ENCODE measurements at places on chromosomes 5 and 9.

- DNase-seq = no peak
Measured at GRCh38 chr9:86181379-86182315, 77.8 kb downstream of the C9orf153 start.

- no peak for DNase-seq
Measured at GRCh38 chr5:172399336-172399735, 55.0 kb downstream of the SH3PXD2B start.

- no peak for DNase-seq
Measured at GRCh38 chr5:15526413-15526812, 26.4 kb downstream of the FBXL7 start.

GRCh38 chr5:74146796-74147195 lies 493.7 kb downstream of the ENC1 start:
- no peak for DNase-seq

GRCh38 chr5:34563931-34564709 lies 92.0 kb upstream of the RAI14 start:
- no peak for DNase-seq

DNA sequence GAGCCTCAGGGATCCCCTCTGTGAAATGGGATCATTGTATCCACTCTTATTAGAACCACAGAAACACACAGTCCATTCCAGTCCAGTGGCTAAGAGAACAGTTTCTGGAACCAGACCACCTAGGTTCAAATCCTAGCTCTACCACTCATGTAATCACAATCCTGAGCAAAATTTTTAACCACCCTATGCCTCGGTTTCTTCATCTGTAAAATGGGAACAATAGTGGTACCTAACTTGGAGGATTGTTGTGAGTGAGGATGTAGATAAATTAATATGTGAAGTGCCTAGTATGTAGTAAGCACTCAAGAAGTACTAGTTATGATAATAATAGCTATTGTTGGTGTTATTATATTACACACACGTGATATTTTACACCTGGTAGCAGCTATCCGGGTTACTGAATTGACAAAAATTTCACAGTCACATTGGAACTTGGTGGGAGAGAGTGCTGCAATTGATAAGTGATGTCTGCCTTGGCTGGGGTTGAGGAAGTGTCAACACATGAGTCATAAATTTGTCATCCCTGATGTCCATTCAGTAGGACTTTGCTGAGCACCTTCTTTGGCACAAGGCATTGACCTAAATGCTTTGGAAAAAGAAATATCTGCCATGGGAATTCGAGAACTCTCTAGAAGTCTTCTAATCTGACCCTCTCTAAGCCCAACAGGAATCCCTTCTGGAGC lies 68.4 kb downstream of the COL27A1 start:
- peak; percentile 61 for DNase-seq

DNA sequence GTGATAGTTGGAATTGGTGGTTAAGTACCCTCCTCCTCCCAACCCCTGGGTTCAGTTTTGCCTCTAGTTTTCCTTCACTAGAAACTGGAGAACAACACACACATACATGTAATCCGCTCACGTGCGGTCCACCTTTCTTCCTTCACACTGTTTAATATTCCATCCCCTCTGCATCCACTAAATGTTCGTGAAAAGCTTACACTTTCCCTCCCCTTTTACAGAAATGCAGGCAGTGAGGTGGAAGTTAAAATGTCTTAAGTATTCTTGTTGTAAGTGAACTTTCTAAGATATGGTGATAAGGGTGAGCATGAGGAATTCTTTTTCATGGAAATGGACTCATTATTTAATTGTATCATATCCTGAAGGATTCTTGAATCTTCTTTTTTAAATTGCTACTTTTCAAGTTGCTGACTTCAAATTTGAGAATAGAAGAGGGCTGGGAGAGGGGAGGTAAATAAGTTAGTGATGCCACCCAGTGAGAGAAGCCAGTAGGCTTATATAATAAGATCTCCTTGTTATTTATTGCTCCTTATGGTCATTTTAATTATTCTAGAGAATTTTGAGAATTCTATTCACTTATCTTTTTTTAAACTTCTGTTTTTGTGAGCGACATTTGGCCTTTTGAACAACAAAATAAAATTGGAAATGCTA lies 90.2 kb downstream of the TLE4 start:
- DNase-seq = no peak

DNA sequence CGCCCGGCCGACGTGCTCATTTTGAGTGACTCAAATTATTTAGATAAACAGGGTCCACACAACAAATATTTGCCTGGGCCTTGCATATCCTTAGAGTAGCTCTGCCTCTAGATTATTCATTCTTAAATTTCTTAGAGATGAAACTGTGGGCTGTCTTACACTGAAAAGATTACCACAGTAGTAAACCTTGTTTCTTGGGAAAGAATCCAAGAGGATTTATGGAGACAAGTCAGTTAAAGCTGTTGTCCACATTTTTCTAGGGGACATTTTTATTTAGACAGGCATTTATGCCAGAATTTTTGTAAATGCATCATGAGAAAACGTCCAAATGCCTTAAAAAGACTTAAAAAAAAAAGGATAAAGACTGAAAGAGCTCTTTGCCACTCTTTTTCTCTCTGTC lies 32.6 kb upstream of the RANBP3L start:
- DNase-seq = no peak

DNA sequence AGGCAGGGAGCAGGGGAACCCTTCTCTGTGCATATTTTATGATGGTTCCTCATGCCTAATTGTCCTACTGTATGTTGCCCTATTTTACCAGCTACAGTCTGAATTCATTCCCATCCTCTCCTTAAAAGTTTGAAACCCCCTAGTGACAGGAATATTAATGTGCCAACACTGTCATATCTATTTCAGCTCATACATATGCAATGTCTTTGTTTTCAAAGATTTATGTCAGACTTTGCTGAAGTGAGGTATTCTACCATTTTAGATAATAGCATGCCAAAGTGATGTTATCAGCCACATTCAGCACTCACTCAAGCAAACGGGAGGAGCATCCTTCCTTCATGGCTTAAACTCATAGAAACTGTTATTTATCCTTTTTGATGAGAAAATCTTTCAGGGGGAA lies 696.5 kb downstream of the NR2F1-AS1 start:
- no peak for DNase-seq

DNA sequence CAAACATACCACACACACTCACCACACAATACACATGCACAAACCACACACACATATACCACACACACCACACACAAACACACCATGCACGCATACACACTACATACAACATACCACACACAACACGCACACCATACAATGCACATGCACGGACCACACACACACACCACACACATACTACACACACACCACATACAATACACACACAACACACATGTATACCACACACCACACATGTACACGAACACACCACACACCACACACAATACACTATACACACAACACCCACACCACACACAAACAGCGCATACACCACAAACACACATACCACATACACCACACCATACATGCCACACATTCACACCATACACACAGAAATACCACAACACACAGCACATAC lies 480.3 kb downstream of the DIRAS2 start:
- DNase-seq = no peak

- DNase-seq = no peak
Measured at GRCh38 chr5:170551076-170551475, 47.3 kb downstream of the KCNIP1 start.

- DNase-seq = no peak
Measured at GRCh38 chr5:117833691-117834090, 1154.7 kb downstream of the DTWD2 start.

DNA sequence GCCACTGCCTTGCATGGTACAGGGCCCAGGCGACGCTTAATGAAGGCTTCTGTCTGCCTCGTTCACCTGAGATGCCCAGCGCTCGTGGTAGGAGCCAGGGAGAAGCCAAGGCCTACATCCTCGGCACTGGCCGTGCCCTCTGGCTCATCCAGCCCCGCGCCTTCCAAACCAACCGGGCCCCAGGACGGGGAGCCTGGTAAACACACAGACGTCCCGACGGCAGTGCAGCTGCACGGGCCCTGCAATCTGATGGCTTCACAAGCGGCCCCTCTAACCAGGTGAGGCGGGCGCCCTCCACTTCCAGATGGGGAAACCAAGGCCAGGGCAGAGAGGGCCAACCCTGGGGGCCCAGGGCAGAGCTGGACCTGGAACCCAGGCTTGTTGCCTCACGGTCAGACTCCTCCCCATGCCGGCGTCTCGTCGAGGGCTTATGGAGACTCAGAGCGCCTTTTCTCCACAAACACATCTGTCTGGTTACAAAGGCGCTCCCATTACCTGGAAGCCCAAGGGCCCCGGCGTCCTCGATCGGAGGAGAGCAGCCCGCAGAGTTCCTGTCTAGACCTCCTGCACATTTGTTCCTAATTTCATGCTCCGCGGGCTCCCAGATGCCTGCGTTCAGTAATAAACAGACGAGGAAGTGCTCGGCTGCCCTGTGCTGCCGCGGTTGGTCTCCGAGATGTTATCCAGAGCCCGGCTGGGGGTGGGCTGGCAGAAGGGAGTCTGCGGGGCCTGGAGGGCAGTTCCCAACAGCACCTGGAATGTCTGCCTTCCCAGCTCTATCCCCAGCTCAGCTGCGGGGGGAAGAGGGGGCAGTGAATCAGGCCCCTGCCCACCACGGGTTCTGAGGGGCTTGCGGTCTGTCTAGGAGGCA lies 23.5 kb downstream of the FAM163B start:
- no peak for DNase-seq

GRCh38 chr9:72315089-72315509 lies 49.9 kb downstream of the ZFAND5 start:
- peak; percentile 78 for DNase-seq

GRCh38 chr5:61330341-61330844 lies 1.7 kb upstream of the ZSWIM6 start:
- peak; percentile 69 for DNase-seq

GRCh38 chr5:170971-171800 lies 20.1 kb upstream of the LRRC14B start:
- no peak for DNase-seq

GRCh38 chr9:30172206-30172605 lies 2212.2 kb upstream of the ACO1 start:
- DNase-seq = no peak

- peak; percentile 11 for DNase-seq
Measured at GRCh38 chr5:148125641-148126040, 42.7 kb upstream of the SPINK14 start.

GRCh38 chr5:167920589-167920988 lies 370.9 kb upstream of the WWC1 start:
- no peak for DNase-seq

DNA sequence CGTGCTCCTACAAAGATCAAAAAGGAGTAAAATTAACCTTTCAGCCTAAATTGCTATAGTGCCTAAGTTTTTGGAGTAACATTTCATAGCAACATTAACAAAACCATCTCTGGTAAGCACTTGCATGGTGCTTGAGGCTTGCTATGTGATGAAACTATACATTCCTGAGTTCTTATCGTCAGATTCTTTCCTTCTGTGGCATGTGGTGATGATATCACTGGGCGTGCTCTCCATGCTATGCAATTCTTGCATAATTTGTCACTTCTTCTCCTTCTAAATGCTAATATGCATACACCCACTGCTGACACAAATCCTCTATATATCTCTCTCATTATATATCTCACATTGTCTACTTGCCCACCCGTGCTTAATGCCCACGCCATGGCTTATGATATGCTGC lies 2019.9 kb downstream of the MAT2B start:
- no peak for DNase-seq

- DNase-seq = no peak
Measured at GRCh38 chr9:98256756-98257155, 1.3 kb upstream of the TBC1D2 start.

- DNase-seq = no peak
Measured at GRCh38 chr5:112257976-112258375, 161.1 kb downstream of the EPB41L4A start.

DNA sequence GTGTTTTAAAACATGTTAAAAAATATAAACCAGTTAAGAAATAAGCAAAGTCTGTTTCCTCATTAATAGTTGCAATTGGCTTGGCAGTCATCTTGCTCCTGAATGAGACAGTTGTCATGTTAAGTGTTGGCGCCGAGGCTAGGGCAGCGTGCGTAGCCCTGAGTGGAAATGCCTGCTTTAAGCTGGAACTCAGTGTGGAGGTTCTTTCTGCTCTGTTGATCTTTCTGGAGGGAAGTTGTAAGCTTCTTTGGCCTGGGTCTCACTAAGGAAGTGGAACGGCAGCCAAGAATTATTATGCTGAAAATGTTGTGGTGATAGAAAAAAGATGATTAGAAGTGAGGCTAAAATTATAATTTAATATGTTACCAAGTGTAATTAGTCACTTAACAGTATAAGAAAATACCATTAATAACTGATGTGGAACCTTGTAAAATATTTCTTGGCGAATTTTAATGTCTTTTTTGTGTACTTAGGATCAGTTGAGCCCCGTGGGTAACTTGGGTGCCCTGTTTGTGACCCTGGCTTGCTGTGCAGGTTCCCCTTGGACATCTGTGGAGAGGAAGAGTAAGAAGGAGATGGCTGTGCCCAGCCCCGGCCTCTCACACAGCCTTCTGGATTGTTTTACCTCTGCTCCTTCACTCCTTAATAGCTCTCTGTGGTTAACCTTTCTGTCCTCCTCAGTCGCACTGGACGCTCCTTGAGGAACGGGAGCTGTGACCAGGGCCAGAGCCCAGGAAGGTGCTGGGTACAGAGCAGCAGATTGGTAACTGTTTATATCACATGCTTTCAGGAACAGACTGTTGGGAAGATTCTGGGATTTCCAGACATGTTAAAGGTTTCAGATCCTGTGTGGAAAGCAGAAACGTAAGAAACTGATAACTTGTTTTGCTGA lies 31.0 kb downstream of the PCBD2 start:
- no peak for DNase-seq

DNA sequence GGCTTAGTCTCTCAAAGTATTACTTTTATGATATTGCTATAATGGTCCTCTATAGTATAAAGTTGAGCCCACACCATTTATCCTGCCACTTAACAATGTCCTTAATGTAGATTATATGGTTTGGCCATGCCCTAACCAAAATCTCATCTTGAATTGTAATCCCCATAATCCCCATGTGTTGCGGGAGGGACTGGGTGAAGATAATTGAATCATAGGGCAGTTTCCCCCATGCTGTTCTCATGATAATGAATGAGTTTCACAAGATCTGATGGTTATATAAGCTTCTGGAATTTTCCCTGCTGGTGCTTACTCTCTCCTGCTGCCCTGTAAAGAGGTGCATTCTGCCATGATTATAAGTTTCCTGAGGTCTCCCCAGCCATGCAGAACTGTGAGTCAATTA lies 498.8 kb downstream of the RAB3C start:
- DNase-seq = no peak

- peak; percentile 16 for DNase-seq
Measured at GRCh38 chr9:16278326-16278999, 592.0 kb downstream of the BNC2 start.

DNA sequence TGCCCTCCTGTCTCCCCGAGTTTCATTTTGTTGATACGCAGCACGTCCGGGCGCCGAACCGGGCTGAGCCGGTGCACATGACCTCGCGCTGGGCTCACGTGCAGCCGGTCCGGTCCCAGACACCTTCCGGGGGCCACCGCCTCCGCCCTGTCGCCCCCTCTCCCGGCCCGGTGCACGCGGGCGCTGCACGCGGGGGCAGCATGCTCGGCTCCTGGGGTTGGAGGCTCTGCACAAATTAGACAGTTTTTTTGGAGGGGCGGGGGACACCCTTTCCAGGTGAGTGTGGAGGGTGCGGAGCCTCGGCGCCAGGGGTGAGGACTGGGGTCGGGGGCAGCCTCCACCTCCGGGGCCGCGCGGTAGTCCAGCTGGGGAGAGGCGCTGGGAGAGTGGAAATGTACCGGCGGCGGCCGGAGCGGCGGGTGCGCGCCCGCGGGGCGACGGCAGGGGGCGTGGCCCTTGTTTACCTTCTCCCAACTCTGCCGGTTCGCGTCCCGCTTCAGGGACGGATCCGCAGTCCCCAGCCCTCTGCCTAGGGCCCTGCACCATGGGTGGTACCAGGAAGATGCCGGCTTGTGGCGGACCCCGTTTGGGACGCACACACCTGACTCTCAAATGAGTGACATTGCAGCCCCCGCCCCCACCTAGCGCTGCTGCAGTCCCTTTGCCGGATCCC lies 1.1 kb downstream of the JADE2 start:
- no peak for DNase-seq

Measured in A549 (cell line).